Stimulated activated CD4-positive, alpha-beta T cell treated with anti-CD3 and anti-CD28 coated beads, Interleukin-1b, Interleukin-23, amount 100 ng/mL, for 1 hour (primary cell): ENCODE measurements at places on chromosomes 3 and 15.

GRCh38 chr3:150797155-150797554, 34.2 kb upstream of the SIAH2 start:
- DNase-seq = no peak

- no peak for DNase-seq
These were observed 144.7 kb downstream of the TLE3 start for GRCh38 chr15:69953051-69953450.

DNA sequence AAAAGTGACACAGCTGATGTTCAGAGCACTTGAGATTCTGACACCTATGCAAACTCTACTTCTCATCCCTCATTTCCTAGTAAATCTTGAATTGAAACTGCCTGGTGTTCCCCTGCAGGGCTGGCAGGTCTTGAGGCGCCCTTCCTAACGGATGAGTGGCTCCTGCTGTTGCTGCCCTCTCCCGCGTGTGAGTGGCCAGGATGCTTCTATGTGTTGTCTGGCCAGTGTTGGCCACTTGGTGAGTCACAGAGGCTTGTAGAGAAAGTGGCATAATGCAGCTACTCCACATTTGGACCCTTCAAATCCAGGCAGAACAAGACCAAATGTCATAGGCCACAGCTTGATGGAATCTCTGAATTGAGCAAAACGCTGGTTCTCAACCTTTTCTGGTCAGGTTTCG, 63.6 kb downstream of the MOBP start:
- DNase-seq = no peak

DNA sequence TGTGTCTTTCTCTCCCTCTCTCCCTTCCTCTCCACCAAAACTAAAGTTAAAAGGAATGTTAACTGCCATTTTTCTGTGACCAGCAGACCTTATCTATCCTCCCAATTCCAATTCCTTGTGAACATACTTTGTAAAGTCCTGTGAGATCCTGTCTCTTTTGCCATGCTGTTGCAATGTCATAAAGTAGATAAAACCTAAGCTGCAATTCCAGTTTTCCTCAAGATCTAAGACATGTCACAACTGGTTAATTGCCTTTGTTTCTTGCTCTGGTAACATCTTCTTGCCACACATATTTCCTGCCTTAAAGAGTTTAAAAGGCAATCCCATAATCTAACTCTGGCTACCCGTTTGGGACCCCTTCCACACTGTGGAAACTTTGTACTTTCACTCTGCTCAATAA, 188.7 kb downstream of the PYDC2 start:
- DNase-seq = no peak

- no peak for DNase-seq
These were observed at the start of gene ARPIN for GRCh38 chr15:89912674-89913396. ARPIN (minus strand) TSS chr15:89912952; CDS start chr15:89912835, 117 bp downstream.

- no peak for DNase-seq
These were observed 74.0 kb downstream of the ADAMTS7 start for GRCh38 chr15:78737187-78737820.

GRCh38 chr3:151843275-151843674, 29.4 kb downstream of the AADAC start:
- no peak for DNase-seq

DNA sequence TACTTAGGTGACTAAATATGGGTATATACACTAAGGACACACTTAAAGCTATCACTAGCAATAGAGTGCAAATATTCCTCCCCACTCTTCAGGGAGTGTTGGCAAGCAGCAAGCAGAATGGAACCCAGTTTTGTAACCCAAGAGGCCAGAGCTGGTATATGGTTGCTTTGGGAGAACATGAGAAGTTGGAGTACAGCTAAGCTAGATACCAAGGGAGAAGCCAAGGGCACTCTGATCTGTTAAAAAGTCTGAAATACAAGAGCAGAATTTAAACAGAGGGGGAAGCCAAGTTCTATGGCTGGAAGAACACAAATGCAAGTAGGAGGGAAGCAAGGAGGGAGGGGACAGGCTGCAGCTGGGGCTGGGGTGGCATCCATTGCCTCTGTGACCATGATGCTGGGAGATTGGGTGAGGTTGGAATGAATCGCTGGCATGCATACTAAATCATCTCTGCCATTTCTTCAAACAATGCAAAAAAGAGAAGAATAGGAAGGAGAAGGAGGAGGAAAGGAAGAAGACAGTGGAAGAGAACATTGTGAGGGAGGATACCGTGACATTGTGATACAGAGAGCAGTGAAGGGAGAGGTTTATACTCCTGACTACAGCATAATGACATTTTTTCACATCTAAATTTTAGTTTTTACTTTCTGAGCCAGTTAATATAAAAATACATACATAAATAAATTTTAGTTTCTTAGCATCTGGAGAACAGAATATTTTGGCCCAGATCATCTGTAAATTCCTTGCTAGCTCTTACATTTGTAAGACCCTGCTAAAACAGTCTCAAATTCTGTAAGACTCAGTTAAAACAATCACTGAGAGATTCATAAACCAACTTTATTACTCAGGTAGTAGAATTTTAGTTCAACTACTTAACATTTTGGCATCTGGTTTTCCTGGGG, 9.0 kb upstream of the ANXA2 start:
- no peak for DNase-seq

GRCh38 chr3:153783741-153784480, 337.3 kb upstream of the ARHGEF26 start:
- no peak for DNase-seq

DNA sequence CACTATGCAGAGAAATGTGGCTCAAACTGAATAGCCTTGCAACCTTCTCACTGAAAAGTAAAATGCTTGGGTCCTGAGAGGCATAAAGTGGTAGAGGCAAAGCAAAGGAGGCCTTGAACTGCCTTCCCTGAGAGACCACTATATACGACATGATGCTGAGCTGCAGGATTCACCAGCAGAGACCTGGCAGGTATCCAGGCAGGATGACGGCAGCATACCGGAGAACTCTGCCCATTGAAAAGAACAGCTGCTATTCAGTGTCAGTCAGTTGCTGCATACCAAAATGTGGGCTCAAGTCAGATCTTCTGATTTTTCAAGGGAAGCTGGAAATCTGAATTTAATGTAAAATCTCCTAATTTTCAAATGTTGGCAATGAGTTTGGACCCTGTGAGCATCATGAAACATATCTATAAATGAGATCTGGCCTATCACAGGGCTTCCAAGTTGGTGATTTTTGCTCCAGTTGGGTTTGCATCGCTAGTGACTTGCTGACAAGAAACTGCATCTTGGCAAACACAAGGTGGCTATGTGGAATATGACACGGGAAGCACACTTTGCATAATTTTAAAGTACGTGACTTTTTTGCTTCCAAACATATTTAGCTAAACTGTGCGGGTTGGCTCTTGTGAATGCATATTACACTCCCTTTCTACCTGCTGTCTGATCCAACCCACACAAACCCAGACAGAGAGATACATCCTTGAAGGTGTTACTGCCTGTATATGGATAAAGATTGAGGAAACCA, 529.0 kb downstream of the AGBL1 start:
- no peak for DNase-seq

GRCh38 chr3:14424711-14425580, 22.5 kb downstream of the SLC6A6 start:
- no peak for DNase-seq

DNA sequence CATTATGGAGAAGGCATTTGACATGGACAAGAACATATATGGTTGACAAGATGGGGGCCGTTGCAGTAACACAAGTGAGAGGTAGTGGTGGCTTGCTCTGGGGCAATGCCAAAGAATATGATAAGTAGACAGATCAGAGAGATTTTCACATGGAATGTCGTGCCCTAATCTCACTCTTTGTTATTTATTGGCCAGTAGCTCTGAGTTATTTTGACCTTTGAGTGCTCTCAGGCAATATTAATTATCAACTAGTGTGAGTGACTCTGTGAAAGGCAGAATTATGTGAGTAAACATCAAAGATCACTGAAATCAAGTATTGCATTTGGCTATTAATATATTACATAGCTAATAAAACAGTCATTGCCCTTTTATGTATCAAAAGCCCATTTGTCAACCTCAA, 164.9 kb upstream of the ADAMTS9 start:
- DNase-seq = no peak

DNA sequence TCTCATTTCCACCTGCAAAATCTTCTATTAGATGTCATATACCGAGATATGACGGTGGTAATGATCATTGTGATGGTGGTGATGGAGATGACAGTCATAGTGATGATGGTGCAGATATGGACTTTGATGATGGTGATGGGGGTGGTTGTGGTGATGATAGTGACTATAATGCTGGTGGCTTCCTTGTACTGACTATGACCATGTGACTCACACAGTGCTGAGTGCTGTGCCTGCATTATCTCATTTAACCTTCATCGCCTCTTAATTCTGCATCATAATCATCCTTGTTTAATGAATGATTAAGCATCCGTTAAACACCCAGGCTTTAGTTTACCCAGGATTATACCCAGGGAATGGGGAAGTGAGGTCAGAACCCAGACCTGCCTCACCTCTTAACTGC, 331.7 kb downstream of the FEZF2 start:
- DNase-seq = no peak
